Nephron progenitor cell (in vitro differentiated cells): ENCODE measurements at places on chromosomes 4 and X.

DNA sequence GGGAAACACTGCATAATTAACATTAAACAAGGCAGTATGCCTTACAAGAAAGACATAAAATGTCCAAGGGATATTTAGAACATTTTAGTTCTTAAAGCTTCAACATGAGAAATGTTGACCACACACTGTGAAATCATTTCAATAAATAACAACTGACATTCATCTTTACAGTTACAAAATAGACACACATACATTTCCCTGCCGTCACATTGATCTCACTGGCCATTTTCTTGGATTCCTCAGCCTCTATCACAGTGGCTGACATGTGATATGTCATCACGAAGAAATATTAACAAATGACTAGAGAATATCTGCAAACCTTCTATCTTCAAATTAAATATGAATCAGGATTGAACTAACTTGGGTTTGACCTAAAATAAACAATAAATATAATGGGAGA, 1.9 kb downstream of the CXCL2 start:
- no peak for DNase-seq

DNA sequence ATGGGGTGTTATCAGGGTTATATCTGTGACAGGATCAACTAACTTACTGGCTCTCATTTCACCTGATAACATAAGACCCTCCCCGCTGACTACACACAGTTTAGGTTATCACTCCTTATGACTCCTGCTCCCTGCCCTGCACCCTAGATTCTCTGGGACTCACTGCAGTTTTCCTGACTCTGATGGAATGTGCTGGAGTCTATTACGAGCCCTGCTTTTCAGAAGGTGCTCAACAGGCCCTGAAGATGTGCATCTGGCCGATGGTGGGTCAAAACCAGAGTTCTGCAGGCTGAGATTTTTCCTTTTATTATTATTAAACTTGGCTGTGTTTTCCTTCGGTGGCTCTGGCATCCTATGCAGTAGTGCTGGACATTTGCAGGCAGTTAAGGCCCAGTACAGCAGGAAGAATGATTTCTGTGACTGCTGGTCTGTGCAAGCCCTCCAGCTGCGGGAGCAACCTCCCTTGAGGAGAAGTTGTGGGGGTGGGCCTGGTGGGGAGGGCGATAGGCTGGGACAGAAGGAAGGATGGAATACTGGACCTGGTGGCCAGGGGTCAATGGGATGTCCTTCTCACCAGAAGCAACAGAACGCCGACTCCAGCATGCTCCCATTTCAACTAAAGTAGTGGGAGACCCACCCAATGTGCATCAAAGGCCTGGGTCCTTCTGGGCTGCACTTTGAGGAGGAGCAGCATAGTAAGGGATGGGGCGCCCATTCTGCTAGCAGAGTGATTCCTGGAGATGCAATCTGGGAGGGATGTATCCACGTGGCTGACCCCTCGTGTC, 11.0 kb downstream of the SOD3 start:
- no peak for DNase-seq

DNA sequence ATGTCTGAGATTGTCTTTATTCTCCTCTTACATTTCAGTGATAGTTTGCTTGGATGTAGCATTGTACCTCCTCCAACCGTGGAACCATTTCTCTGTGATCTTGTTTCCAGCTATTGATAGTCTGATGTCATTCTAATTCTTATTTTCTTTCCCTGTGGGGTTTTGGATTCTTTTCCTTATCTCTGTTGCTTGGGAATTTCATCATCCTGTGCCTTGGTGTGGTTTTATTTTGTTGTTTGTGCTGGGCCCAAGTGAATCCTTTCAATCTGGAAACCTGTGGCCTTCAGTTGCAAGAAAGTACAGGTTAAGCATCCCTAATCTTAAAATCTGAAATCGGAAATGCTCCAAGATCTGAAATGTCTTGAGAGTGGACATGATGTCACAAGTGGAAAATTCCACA, 22.0 kb downstream of the MSX1 start:
- DNase-seq, result no peak

GRCh38 chr4:19636451-19636850, 615.3 kb upstream of the SLIT2 start:
- DNase-seq, result no peak

GRCh38 chrX:23387550-23388184, 53.0 kb downstream of the PTCHD1 start:
- no peak for DNase-seq

- DNase-seq, result no peak
These were observed 263.1 kb upstream of the KLF3 start for GRCh38 chr4:38400946-38401345.

- DNase-seq, result no peak
These were observed 414.3 kb upstream of the RPS6KA3 start for GRCh38 chrX:20680998-20681397.

- DNase-seq, result no peak
These were observed 494.3 kb downstream of the IDS start for GRCh38 chrX:149010853-149011224.

- DNase-seq, result no peak
These were observed 314.5 kb downstream of the GPAT3 start for GRCh38 chr4:83850435-83850834.

GRCh38 chr4:13539619-13540445, 4.5 kb downstream of the NKX3-2 start:
- DNase-seq, result no peak

DNA sequence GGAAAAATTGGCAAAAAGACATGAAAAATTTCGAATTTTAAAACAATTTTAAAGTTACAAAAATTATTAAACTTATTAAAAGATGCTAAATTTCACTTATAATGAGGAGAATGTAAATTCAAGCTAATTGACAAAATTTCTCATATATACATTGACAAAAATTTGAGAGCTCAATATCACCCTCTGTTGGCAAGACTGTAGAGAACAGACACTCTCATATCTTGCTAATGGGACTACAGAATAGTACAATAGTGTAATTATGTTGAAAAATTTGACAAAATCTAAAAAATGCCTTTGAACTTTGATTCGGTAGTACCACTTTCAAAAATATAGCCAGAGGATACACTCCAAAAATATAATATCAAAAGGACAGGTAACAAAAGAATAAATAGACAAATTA, 29.8 kb downstream of the DCAF8L2 start:
- DNase-seq, result no peak

DNA sequence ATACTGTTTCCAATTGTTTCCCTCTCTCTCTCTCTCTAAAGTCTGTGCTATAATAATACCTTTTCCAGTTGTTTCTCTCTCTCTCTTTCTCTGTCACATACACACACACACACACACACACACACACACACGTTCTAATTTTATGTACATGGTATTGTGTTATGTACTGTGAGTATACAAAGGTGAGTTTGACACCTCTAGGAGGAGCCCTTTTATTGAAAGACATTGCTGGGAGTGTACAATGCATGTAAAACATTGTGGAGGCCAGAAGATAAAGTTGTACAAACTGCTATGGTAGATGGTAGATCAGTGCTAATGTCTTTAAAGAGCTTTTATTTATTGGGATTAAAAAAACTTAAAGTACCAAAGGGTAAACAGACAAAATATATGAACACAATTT, 53.6 kb downstream of the BLTP1 start:
- no peak for DNase-seq

- DNase-seq, result no peak
These were observed 195.0 kb upstream of the ANK2 start for GRCh38 chr4:112854420-112854819.

DNA sequence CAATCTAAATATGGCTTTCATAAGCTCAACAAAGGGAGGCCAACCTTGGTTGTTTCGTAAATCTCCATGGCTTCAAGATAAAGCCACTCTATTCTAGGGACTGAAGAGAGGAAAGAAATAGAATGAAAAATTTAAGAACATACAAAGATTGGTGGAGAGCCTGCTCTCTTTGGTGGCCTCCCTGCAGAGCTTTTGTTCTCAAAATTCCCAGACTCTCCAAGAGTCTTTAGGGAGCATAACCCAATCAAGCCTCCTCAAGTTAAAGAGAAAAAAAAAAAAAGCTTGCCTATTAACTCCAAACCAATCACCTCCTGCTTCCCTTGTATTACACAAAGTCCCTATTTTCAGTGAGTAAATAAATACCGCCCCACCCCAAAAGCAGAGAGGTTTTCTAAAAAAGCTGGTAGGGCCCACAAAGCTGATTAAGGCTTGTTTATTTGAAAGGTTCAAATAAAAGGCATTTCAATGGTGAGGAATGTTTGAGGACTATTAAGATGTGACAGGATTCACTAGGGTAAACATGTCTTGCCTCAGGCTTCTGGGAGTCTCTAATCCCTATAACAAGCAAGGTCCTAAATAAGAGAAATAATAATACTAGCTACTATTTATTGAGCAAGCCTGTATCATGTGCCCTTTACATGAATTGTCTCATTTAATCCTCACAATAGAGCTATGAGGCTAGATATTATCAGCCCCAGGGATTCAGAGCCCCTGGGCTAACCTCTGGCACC, 71.6 kb downstream of the GPC3 start:
- DNase-seq, result no peak

GRCh38 chr4:72629540-72629939, 60.5 kb upstream of the ADAMTS3 start:
- no peak for DNase-seq

- DNase-seq, result no peak
These were observed 367.9 kb downstream of the FAM133A start for GRCh38 chrX:94041881-94042280.

- no peak for DNase-seq
These were observed 108.3 kb downstream of the AFAP1 start for GRCh38 chr4:7831330-7831729.
